ENCODE measurements at places on chromosomes 4 and X. TPM values are rescaled to one million over a fixed set of nuclear protein-coding genes. Genes with fewer than 3 reads are reported as not detected.

TSPAN6 gene
- 13.2 TPM for total RNA-seq

FGG gene
- total RNA-seq = 11.2 TPM

DNA sequence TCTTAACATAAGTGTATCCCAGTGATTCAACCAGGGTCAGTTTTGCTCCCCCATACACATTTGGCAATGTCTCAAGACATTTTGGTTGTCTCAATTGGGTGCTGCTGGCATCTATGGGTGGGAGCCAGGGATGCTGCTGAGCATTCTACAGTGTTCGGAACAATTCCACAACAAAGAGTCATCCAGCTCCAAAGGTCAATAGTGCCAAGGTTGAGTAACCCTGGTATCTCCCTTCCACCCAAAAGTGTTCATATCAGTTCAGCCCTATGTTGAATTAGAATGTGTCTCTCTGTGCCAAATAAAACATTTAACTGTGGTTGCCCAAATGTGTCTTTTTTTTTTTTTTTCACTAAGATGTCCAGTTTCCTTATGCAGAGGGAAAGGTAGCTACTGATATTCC lies 129.4 kb upstream of the RAI2 start:
- no peak overlapping the region for H3K4me3 ChIP-seq

CCDC120 gene
- 9.7 TPM for total RNA-seq

DNA sequence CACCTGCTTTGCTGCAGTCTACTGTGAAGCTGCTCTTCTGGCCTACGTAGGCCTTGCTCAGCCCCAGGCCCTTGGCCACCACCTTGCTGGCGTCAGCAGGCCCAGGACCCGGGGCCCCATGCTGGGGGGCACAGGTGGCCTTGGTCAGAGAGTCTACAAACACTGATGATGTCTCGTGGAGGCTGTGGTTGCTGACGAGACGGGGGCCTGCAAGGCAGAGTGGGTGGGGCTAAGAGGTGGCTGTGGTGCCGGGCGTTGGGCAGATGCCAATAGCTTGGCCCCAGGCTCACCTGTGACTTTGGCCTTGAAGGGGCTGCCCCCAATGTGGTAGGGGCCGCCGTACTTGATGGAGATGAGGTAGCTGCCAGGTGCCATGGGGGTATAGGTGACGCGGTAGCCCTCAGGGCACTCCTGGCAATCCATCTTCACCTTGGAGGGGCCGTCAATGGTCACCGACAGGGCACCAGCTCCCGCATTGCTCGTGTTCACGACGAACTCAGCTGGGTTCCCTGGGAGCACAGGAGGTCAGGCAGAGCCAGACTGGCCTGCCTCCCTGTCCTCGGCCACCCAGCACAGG lies 25.0 kb downstream of the FLNA start:
- no peaks in the 10 kb centered on the region for H3K36me3 ChIP-seq
- no peak overlapping the region for H3K27ac ChIP-seq
- peaks cover 20% of the 10 kb centered on the region for H3K4me1 ChIP-seq

DNA sequence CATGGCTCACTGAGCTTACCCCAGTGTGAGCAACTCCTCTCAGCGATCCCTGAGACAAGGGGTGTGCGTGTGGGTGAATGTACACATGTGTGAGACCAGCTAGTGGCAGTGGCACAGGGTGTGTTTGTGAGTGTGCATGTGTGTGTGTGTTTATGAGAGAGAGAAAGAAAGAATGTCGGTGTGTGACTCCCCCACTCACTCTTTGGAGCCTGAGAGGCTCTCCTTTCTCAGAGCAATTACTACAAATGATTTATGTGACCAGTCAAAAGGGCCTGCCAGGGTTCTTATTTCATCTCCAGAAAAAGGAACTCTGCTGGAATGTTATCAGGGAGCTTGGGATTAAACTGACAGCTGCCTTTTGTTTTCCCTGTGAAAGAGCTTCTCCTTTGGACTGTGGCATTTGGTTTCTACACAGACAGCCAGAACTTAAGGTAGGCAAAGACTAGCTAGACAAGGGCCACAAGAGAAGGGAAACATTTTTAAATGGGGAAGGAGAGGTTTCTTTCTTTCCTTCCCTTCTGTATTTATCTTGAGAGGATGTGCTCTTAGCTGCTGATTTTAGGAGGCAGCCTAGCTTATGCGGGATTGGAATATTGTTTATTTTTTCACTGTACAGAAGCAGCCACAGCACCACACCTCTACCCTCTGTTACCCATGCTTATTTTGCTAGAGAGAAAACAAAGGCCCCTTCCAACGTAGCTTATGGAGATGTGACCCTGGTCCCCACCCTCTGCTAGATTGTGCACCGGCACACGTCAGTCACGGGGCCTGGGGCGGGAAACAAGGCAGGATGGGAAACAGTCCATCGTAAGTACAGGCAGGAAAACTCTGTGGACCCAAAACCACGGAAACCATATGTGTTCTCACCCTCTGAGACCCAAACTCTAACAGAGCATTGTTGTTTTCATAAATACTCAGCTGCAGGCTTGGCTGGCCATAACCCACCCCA lies 143.5 kb downstream of the MGST2 start:
- no peaks in the 10 kb centered on the region for H3K27me3 ChIP-seq
- H3K4me1 ChIP-seq = peaks cover 16% of the 10 kb centered on the region
- H3K4me3 ChIP-seq = no peak overlapping the region
- H3K36me3 ChIP-seq = no peaks in the 10 kb centered on the region

DNA sequence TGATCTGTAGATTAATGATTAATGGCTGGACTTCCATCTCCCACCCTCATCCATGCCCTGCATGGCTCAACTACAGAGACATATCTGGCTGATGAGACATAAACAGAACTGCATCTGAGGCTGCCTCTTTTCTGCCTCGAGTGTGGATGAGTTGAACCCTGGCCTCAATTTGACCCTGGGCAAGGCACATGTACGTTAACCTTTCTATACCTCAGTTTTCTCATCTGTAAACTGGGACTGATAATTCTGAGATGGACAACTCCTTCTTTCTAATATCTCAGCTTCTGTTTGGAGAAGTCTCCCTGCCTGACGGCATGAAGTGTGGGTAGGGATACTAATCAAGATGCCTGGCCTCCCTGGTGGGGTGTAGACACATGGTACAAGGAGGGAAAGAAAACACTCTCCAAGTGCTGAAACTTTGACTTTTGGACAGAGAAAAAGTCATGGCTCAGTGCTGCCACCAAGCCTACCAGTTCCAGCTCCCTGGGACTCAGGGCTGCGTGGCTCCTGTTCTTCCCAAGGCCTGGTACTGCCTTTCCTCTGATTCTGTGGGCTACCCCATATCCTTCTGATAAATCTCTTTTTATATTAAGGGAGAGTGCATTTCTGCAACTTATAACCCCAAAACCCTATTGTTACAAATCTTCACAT lies 64.4 kb downstream of the HAUS3 start:
- no peak overlapping the region for H3K27ac ChIP-seq
- H3K27me3 ChIP-seq = no peaks in the 10 kb centered on the region
- H3K4me3 ChIP-seq = no peak overlapping the region
- H3K4me1 ChIP-seq = no peaks in the 10 kb centered on the region

ARHGAP4 gene
- 96.2 TPM for total RNA-seq

DNA sequence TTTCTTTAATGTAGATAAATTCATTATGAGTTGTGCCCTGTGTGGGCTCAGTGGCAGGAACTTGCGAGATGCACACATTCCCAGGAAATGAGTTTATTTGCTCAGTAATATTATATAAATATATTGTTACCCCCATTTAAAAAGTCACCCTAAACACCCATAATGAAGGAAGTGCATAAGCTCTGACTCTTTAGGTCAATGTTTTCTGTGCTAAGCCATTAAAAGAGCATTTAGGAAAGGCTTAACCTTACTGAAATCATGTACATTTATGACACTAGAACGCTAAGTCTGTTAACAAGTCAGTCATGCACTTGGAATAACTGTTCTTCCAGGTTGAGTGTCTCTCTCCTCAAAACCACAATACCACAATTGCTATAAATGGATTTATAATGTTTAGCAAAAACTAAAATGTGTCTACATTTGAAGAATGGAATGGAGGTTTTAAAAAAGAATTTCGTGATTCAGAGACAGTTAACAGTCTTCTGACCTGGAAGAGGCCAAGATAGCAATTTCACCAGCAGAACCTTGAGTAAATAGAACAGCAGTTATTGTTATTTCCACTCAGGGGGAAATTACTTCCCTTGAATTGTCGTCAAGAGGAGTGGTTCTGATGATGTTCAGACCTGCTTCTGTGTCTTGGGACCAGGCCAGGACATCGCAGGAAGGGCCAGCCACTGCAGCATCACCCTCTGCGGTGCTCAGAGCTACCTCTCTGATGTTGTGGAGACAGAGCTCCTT lies 91.1 kb upstream of the VEGFC start:
- DNase-seq = no peak
- H3K27ac ChIP-seq = no peak overlapping the region
- no peaks in the 10 kb centered on the region for H3K36me3 ChIP-seq
- no peaks in the 10 kb centered on the region for H3K27me3 ChIP-seq
- H3K4me1 ChIP-seq = no peaks in the 10 kb centered on the region

POLN gene
- 3.3 TPM for total RNA-seq

- no peaks in the 10 kb centered on the region for H3K36me3 ChIP-seq
- H3K27ac ChIP-seq = no peak overlapping the region
- no peaks in the 10 kb centered on the region for H3K4me1 ChIP-seq
- DNase-seq = no peak
- H3K27me3 ChIP-seq = no peaks in the 10 kb centered on the region
These were observed 626.8 kb upstream of the GNPDA2 start for GRCh38 chr4:45353161-45353560.

DNA sequence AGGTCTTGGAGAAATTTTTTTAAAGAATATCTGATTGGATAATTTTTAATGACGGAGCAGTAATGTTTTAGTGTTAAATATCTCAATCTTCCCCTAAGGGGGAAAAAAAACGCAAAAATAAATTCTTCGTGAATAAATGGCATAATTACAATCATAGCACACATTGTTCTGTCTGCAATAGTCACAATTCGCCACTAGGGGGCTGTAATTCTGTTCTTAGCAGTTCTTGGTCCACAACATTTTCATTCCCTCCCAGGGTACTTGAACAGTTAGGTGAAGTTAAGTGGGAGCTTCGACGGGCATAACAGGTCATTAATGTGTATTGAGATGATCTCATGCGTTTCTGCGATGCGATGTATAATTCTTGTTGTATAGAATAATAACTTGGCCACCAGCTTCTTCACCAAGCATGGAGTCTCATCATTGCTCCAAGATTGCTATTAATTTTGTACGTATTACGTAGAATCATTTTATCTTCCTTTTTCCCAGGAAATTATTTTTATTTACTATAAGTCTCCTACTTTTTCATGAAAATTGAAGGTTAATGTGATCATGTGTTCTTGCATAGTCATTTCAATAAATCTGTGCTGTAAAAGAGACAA lies 27.2 kb downstream of the HTR2C start:
- H3K27ac ChIP-seq = no peak overlapping the region
- no peak for DNase-seq
- no peaks in the 10 kb centered on the region for H3K4me1 ChIP-seq
- no peaks in the 10 kb centered on the region for H3K36me3 ChIP-seq
- no peak overlapping the region for H3K4me3 ChIP-seq

CYBB gene
- 255 TPM for total RNA-seq

ATXN3L gene
- not detected for total RNA-seq

- DNase-seq = no peak
- no peak overlapping the region for H3K27ac ChIP-seq
- no peak overlapping the region for H3K4me3 ChIP-seq
- H3K4me1 ChIP-seq = no peaks in the 10 kb centered on the region
These were observed 66.4 kb downstream of the SLC9A6 start for GRCh38 chrX:136051611-136052010.

PRRG3 gene
- 2.1 TPM for total RNA-seq

DNA sequence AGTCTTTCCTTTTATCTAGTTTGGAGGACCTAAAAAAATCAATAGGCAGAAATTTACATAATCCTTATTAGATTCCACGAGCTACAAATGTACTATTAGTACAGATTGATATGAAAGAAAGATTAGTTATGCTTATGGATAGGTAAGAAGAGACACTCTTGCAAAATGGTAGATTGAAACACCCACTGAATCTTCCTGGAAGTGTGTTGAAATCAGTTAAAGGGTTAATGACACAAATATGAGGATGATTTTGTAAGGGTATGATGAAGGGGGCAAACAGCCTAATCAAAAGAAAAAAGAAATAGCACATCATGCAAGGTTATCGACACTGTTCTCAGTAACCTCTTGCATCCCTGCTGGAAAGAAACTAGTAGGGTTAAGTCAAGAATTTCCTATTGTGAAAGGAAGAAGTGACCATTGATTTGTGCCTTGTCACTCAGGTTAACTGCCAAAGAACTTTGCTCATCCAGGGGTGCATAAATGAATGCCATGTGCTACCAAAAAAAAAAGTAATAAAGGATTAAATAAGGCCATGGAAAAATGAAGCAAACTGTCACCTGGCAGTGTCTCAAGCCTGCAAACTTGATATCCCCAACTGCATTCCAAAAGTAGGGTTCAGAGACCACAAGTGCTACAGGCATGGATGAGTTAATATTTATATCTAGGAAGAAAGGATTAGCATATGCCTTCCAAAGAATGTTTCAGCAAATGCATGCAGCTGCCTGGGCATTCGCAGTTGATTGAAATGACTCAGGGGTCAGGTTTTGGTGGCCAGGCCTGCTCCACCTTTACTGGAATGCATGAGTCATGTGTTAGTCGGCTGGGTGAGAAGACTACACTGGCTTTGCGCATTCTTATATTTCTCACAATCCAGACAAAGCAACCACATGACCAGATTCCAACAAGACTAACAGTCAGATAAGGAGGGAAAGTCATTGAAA lies 78.3 kb upstream of the ATXN3L start:
- peak overlapping the region; percentile 29 for H3K27ac ChIP-seq
- H3K4me1 ChIP-seq = no peaks in the 10 kb centered on the region
- DNase-seq = peak; percentile 10
- no peaks in the 10 kb centered on the region for H3K27me3 ChIP-seq
- no peak overlapping the region for H3K4me3 ChIP-seq

DNA sequence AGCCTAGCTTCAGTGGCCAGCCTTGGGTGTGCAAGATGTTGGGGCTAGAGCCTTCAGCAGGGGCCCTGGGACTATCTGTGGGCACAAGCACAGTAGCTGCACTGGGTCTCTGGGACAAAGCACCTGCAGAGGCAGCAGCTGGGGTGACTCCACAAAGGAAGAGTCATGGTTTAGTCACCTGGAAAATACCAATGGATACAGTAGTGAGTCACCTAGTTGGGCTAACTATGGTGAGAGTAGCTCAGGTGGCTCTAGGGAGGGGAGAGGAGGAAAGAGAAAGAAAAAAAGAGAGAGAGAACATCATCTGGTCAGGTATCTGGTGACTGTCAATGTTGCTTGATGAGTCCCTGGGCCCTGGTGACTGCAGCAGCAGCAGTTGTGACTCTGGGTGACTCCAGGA lies 72.9 kb upstream of the SPIN4 start:
- no peaks in the 10 kb centered on the region for H3K4me1 ChIP-seq
- no peak overlapping the region for H3K27ac ChIP-seq
- H3K4me3 ChIP-seq = no peak overlapping the region
- no peak for DNase-seq
- H3K27me3 ChIP-seq = no peaks in the 10 kb centered on the region

- no peak overlapping the region for H3K27ac ChIP-seq
- H3K27me3 ChIP-seq = no peaks in the 10 kb centered on the region
- DNase-seq = no peak
- H3K36me3 ChIP-seq = no peaks in the 10 kb centered on the region
These were observed 21.2 kb downstream of the SLC2A9 start for GRCh38 chr4:9999956-10000561.

C4orf51 gene
- total RNA-seq = not detected

Measured in left lung (tissue), 14 donors.